CD4-positive, alpha-beta memory T cell (primary cell): ENCODE measurements at places on chromosomes 1 and 21. TPM values are rescaled to one million over a fixed set of nuclear protein-coding genes. Genes with fewer than 3 reads are reported as not detected.
A peak's percentile ranks its signal among the peaks of the same experiment; 100 is the strongest.

SH2D1B gene
- total RNA-seq, result not detected

DNA sequence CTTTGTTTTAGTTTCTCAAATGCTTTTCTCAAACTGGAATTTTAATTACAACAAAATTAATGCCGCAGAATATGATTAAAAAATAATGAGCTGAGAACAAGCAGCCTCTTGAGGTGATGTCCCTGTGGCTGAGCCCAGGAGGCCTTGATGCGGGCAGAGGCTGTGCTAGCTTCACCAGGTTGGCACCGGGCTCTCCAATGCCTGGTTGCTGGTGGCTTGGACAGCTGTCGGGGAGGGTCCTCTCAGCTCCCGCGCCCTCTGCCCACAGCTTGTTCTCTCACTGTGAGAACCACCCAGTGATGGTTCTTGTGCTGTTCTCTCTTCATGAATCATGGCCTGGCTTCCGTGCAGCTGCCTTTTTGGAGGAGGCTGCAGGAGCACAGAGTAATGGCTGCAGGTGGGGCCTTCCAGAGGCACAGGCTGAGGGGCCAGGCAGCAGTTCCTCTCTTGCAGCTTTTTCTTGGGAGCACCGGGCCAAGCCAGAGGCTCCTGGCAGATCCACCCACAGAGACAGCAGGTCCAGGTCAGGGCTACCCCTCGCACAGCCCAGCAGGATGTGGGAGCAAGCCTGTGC lies 156.3 kb downstream of the PCBP3 start:
- H3K4me1 ChIP-seq, result no peaks in the 10 kb centered on the region
- H3K4me3 ChIP-seq, result no peak overlapping the region
- no peaks in the 10 kb centered on the region for H3K27me3 ChIP-seq
- H3K36me3 ChIP-seq, result no peaks in the 10 kb centered on the region
- no peak for DNase-seq

- no peak overlapping the region for H3K4me3 ChIP-seq
- H3K36me3 ChIP-seq, result no peaks in the 10 kb centered on the region
- H3K4me1 ChIP-seq, result no peaks in the 10 kb centered on the region
- H3K27me3 ChIP-seq, result no peaks in the 10 kb centered on the region
- DNase-seq, result no peak
Observed at GRCh38 chr1:119840745-119841144, 29.5 kb upstream of the REG4 start.

GRCh38 chr1:89070509-89070908 lies 5.5 kb upstream of the GBP1 start:
- peak overlapping the region; percentile 44 for H3K4me3 ChIP-seq
- no peaks in the 10 kb centered on the region for H3K36me3 ChIP-seq
- peaks cover 24% of the 10 kb centered on the region for H3K4me1 ChIP-seq
- DNase-seq, result no peak
- no peak overlapping the region for H3K27ac ChIP-seq

- H3K36me3 ChIP-seq, result no peaks in the 10 kb centered on the region
- H3K27ac ChIP-seq, result no peak overlapping the region
- DNase-seq, result no peak
- no peaks in the 10 kb centered on the region for H3K27me3 ChIP-seq
- H3K4me3 ChIP-seq, result no peak overlapping the region
Observed at GRCh38 chr1:195186544-195186943, 1421.7 kb downstream of the KCNT2 start.

GRCh38 chr1:117735045-117735992 lies 129.5 kb downstream of the TENT5C start:
- peaks cover 14% of the 10 kb centered on the region for H3K4me1 ChIP-seq
- H3K36me3 ChIP-seq, result no peaks in the 10 kb centered on the region
- peak overlapping the region; percentile 45 for H3K27ac ChIP-seq
- DNase-seq, result peak; percentile 52
- H3K4me3 ChIP-seq, result peak overlapping the region; percentile 26
- no peaks in the 10 kb centered on the region for H3K27me3 ChIP-seq

- no peak overlapping the region for H3K4me3 ChIP-seq
- DNase-seq, result no peak
- no peaks in the 10 kb centered on the region for H3K4me1 ChIP-seq
Observed at GRCh38 chr1:87362063-87362833, 33.6 kb downstream of the LMO4 start.

GRCh38 chr1:1069711-1070676 lies 4.1 kb downstream of the RNF223 start:
- H3K27me3 ChIP-seq, result no peaks in the 10 kb centered on the region
- H3K4me3 ChIP-seq, result no peak overlapping the region
- no peaks in the 10 kb centered on the region for H3K36me3 ChIP-seq
- DNase-seq, result no peak

- no peaks in the 10 kb centered on the region for H3K27me3 ChIP-seq
- no peaks in the 10 kb centered on the region for H3K36me3 ChIP-seq
- DNase-seq, result no peak
- no peak overlapping the region for H3K27ac ChIP-seq
Observed at GRCh38 chr1:238624776-238625175, 734.1 kb upstream of the ZP4 start.
